ENCODE measurements at places on chromosomes 16 and 17.

DNA sequence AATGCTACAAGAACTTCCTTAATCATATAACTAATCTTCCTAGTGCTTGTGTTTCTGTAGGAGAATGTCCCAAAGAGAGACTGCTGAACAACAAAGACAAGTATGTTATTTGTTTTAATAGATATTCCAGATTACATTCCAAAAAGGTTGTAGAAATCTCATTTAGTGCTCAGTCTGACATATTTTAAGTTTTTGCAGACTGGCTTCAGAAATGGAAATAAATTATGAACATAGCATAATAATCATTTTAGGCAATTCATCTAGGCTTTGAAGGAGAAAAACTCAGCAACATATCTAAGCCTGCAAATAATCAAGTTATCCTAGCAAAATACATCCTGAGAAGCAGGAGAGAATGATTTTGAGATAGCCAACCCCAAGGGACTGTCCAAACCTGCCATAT is 171.6 kb upstream of the CDH5 start:
- no peak for DNase-seq

DNA sequence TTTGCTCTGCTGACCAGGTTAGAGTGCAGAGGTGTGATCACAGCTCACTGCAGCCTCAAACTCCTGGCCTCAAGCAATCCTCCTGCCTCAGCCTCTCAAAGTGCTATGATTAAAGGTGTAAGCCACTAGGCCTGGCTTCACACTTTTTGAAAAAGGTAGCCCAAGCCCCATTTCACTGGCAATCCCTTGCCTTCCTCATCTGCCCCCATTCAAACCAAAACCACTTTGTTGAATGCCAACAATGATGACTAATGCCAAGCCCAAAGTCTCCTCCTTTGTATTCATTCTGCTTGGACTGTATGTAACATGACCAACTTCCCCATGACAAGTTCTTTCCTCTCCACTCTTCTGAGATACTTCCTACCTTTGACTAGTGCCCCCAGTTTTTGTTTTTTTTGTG is 33.1 kb downstream of the N4BP1 start:
- no peak for DNase-seq

- DNase-seq, result no peak
Measured at GRCh38 chr16:28011223-28011622, 52.3 kb downstream of the GSG1L start.

GRCh38 chr16:88088161-88088581 is 136.9 kb downstream of the BANP start:
- DNase-seq, result no peak

DNA sequence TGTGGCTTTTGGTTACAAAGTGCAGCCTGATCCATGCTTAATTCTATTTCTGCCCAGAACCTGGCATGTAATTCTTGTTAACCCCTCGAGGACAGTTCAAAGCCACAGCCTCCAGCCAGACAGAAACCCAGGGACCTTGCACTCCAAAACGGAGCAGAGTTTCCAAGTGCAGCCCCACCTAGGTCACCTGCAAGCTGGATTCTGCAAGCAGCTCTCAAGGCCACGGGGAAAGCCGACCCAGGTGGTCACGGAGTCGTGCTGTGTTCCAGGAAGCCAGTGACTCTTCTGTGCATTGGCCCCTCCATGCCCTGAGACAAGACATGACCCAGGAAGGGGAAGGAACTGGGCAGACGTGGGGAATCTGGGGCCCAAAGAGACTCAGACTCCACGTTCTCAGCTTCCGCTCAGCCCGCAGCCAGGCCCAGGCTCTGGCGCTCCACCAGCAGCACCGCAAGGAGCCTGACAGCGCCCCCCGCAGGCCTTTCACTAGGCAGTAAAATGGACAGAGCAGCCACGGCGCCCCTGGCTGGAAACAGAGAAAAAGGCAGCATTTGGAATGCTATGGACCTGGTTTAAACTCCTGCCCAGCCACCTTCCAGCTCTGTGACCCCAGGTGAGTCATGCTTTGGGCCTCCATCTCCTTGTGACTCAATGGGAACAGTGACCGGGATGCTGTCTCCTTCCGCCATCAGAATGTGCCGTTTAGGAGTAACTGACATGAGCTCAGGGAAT is 27.3 kb upstream of the GSG1L start:
- no peak for DNase-seq

- no peak for DNase-seq
Measured at GRCh38 chr16:1036166-1036565, 36.4 kb upstream of the SSTR5 start.
